ENCODE measurements at places on chromosomes 6 and 20. TPM values are rescaled to one million over a fixed set of nuclear protein-coding genes. Genes with fewer than 3 reads are reported as not detected.

RSPH3 gene
- total RNA-seq = 11.9 TPM

MCCD1 gene
- total RNA-seq = not detected

NMBR gene
- not detected for total RNA-seq

TINAG gene
- total RNA-seq = 0.41 TPM

HDGFL1 gene
- not detected for total RNA-seq

WFDC12 gene
- not detected for total RNA-seq

TPD52L1 gene
- total RNA-seq = 64.0 TPM

- no peak for DNase-seq
Observed at GRCh38 chr6:68911334-68911733, 276.3 kb downstream of the ADGRB3 start.

DNA sequence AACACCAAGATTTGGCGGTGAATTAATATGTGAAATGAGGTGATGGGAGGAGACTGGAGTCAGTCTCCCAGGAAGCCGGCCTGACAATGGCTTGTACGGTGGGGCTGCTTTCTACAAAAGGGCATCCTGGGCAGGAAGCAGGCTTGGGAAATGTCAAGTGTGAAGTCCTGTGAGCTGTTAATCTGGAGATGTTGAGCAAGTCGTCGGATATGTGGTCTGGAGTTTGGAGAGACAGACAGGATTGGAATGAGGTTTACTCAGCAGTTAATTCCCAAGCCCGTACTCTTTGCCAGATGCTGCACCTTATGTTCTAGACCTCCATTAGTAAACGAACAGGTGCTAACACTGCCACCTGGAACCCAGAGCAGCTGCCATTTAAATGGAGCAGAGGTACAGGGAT, 107.7 kb upstream of the FOXC1 start:
- DNase-seq = no peak

- DNase-seq = no peak
Observed at GRCh38 chr20:3685341-3685740, 3.5 kb upstream of the ADAM33 start.

- DNase-seq = no peak
Observed at GRCh38 chr6:126821706-126822105, 296.8 kb upstream of the RSPO3 start.

- no peak for DNase-seq
Observed at GRCh38 chr6:13163161-13163944, 165.0 kb downstream of the TBC1D7 start.

DNA sequence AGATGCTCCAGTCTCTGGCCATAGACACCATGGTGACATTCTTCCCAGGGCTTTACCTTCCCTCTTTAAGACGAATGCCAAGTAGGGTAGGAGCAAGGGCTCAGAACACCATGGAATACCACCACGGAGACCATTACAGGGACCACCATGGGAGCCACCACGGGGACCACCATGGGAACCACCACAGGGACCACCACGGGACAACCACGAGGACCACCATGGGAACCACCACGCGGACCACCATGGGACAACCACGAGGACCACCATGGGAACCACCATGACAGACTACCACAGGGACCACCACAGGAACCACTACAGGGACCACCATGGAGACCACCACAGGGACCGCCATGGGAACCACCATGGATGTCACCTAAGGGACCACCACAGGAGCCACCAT, 66.9 kb upstream of the MPC1 start:
- no peak for DNase-seq

GRCh38 chr6:124368131-124368530, 564.5 kb downstream of the NKAIN2 start:
- no peak for DNase-seq

Measured in left ventricle myocardium inferior (tissue), 1 donor.